ENCODE measurements at places on chromosomes 3 and 15.

DNA sequence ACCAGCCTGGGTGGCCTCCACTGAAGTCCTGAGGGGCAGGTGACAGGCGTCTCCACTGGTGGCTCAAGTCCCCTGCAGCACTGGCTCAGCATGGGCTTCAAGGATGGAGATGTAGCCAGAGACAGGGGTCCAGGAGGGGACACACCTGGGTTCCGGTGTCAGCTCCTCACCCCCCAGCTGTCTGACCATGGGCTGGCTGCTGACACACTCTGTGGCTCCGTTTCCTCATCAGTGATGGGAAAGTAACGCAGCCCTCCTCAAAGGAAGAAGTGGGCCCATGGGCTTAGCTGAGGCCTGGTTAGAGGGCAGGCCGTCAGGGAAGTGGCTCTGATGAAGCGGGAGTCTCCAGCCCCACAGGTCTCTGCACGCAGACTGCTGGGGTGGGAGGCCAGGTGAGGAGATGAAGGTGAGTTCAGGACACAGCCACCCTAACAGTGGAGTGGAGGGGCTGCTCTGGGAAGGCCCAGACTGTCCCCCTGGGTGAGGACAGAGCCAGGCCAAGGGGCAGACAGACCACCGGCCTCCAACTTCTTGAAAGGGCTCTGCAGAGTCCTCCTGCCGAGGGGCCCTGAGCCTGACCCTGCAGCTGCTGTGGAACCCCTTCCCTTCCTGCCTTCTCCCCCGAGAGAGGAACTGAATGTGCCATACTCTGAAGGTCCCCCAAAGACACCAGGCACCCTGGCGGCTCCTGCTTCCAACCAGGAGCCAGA is 24.0 kb downstream of the PSTPIP1 start:
- DNase-seq = no peak

DNA sequence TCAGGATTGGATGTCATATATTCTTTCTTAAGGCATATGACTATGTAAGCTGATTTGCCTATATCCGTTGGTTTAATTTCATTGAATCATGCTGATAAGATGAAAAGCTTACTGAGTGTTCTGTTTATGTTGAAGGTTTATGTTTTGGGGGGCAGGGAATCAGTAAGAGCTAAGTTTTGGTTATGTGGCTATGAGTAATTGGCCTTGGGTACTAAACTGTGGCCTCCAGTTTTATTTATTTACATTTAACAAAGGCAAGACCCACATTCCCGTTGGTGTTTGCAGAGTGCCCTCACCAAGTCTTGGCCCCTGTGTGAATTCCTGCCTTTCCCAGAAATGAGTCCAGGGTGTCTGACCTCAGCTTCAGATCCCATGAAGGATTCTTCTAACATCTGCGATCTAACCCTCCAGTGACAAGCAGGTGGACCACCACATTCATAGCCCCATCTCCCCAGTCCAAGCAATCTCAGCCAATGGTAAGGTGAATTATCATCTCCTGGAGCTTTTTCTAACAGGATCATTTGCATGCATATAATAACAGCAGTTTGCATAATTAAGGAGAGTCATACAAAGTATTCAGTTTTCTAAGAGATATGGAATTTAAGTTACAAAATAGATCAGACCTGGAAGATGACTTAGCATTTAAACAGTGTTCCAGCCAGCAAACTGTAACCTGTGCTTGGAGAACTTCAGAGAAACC is 27.4 kb downstream of the GLDN start:
- DNase-seq = no peak

GRCh38 chr3:193028258-193028657 is 110.6 kb upstream of the MB21D2 start:
- DNase-seq = no peak

- DNase-seq = no peak
These were observed 185.8 kb upstream of the ROBO1 start for GRCh38 chr3:79953591-79954101.

- DNase-seq = no peak
These were observed 36.3 kb upstream of the FAM107A start for GRCh38 chr3:58613236-58614132.

GRCh38 chr3:115712871-115713270 is 89.6 kb downstream of the GAP43 start:
- DNase-seq = no peak

GRCh38 chr3:180684807-180685206 is 5.5 kb upstream of the CCDC39 start:
- DNase-seq = no peak

GRCh38 chr3:61222467-61222866 is 28.8 kb downstream of the FHIT start:
- DNase-seq = no peak

- DNase-seq = no peak
These were observed 6.2 kb downstream of the ALPK3 start for GRCh38 chr15:84823282-84823878.

DNA sequence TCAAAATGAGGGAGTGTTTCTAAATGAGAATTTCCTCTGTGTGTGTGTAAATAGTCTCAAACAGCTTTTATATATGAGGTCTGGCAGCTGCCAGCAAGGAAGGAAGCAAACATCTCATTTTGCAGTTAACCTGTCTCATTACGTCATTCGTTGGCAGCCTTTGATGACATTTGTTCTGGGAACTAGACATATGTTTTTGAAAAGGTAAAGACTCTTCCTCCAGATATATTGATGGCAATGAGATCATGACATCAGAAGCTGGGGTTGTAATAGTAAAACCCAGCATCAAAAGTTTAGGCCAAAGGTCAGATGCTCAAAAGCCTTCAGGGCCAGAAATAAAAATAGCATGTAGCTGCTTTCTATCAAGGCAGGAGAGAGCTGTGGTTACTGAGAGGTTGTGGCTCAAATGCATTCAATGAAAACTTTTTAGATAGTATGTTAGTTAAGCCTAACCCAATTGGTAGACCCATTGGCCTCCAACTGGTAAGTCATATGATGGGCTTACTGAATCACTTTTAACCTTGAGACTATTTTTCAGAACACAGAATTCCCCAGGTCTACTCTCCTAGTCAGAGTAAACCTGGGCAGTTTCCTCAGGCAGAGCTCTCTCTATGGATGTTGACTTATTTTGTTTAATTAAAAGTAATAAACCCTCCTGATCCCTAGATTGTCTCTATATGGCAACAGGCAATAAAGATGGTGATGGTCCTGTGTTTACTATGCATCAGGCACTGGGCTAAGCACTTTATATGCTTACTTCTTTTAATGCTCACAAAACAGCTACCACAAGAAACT is 386.5 kb upstream of the CFAP20DC start:
- DNase-seq = no peak

GRCh38 chr15:67468416-67468815 is 52.5 kb upstream of the C15orf61 start:
- no peak for DNase-seq

DNA sequence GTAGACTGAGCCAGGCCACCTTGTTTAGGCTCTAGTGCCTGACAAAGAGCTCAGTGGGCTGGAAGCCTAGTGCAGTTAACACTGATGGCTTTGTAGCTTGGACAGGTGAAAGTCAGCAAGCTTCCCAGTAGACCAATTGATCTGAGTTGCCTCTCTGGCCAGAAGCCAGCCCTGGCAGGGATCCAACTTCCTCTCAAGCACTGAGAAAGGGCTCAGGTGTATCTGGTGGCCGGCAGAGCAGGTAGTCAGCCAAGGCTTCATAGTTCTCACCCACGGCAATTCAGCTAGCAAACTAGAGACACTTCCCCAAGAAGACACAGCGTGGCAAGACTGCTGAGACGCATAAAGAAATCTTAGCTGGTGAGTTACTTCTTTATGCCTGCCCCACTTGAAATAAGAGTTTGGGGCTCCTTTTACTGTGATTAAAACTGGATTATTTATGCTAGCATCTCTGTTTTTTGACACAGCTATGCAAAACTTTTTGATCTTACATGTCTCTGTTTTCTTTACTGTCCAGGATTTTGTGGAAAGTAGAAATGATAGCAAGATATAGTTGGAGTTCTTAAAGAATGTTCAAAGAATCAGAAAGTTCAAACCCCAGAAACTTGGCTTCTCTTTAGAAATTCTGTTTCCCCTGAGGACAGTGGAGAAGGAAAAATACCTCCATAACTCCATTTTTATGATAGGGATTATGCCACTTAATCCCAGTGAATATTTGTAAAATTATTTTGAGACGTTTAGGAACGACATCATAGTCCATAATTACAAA is 8.4 kb upstream of the CA12 start:
- DNase-seq = no peak

Data from stimulated activated CD4-positive, alpha-beta T cell treated with anti-CD3 and anti-CD28 coated beads, Interleukin-15, amount 100 ng/mL, for 1 hour (primary cell).